ENCODE measurements at places on chromosomes 6 and 20.
A peak's percentile ranks its signal among the peaks of the same experiment; 100 is the strongest.

DNA sequence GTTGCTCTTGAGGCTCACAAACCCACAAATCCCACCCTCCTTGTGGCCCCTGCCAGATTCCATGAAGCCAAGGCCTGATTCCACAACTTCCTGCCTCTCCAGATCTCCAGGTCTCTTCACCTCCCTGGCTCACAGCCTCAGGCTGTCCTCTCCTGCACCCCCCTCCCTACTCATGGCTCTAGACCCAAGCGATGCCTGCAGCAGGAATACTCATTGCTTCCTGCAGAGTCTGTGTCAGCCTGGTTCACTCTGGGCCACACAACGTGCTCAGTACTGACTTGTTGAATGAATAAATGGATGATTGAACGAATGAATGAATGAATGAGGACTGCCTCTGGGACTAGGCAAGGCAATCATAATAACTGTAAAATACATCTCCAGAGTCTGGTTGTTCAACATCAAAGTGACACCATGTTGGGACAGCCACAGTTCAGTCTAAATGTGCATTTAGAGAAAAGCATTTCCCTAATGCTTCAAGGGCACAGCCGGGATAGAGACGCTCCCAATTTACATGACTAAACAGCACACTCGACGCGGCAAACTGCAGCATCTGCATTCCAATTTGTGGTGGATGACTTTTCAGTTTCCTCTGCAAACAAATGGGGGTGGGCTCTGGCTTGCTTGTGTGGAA lies 139.9 kb downstream of the GRM4 start:
- peak; percentile 85 for DNase-seq

DNA sequence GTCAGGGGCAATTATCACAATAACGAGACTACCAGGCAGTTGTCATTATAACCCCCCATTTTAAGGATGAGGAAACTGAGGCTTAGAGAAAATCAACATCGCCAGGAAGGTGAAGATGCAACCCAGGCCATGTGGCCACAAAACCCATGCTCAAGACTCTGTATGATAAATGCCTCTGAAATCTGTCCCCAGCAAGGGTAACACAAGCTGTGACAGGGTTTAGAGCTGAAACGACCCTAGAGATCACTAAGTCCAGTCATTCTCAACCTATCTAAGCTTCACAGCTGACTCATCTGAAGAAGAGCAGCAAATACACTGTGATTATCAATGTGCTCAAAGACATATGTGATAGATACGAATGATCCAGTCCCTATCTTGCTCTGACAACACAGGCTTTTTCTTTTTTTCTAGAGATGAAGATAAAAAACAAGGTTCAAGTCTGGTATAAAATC lies 47.0 kb downstream of the ARHGAP18 start:
- no peak for DNase-seq

DNA sequence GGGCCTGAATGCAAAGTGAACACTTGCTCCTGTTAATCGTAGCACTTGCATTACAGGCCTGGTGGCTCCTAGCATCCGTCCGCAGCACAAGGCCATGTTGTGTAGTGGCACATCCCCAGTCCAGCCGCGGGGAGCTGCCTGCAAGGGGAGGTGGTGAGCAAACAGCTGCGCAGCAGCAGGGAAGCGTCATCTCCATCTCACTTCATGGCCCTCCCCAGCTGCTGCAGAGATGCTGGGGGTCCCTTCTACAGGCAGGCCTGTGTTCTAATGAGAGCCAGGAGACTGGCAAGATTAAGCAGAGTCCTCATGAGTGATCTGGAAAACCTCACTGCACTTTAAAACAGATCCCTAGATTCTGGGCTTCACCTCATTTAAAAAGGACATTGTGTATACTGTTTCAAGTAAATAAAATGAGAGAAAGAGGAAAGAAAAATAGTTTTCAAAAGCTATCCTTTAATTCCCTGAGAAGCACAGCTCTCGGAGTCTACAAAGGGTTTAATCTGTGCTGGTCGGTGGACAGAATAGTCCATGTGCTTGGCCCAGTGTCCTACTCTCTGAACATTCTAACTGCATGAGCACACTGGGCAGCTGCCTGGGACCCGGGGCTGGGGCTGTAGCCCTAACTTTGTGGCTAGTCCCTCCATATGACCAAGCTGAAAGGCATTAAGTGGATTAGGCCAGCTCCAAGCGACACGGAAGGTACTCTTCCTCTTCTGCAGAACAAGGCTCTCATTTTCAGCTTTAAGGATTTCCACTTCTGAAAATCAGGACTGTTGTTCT lies 125.8 kb downstream of the LY86 start:
- DNase-seq: no peak

DNA sequence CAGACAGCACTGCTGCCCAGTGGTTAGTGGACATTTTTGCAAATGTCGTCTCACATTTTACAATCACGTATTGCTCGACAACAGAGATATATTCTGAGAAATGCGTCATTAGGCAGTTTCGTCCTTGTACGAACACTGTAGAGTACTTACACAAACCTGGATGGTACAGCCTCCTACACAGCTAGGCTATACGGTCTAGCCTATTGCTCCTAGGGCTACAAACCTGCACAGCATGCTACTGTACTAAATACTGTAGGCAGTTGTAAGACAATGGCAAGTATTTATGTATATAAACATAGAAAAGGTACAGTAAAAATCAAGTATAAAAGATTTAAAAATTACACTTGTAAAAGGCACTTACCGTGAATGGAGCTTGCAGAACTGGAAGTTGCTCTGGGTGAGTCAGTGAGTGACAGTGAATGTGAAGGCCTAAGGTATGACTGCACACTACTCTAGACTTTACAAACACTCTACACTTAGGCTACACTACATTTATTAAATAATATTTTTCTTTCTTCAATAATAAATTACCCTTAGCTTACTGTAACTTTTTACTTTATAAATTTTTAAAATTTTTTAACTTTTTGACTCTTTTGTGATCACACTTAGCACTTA lies 43.1 kb downstream of the ALDH5A1 start:
- no peak for DNase-seq

DNA sequence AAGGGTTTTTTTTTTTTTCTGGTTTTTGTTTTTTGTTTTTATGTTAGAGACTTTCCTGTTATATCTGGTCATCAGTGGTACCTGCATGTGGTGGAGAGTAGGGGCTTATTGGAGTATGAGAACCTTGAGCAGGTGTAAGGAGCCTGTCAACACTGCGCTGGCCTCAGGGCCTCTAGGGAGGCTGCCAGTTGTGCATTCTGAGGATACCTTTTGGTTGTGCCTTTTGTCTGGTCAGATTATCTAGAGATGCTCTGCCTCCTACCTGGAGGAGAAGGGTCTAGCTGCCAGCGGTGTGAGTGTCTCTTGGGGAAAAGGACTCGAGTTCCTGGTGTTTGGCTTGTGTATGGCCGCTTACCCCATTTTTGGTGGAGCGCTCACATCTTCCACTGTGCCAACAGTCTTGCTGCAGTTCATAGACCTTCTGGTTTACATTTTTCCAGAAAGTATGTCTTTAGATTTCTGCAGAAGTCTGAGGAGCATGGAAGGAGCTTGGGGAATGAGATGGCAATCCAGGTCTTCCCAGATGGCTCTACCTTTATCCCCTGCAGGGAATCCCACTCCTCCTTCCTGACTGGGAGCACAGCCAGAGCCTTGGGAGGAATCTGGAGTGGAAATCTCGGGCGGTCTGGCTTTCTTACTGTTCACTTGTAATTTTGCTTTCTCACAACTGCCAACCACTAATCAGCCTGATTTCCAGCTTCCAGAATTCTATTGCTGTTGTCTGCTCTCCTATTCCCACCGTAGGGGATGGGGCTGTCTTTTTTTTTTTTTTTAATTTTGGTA lies 49.9 kb downstream of the PTPN1 start:
- DNase-seq: no peak

GRCh38 chr6:133648581-133648980 lies 240.3 kb upstream of the TCF21 start:
- no peak for DNase-seq

DNA sequence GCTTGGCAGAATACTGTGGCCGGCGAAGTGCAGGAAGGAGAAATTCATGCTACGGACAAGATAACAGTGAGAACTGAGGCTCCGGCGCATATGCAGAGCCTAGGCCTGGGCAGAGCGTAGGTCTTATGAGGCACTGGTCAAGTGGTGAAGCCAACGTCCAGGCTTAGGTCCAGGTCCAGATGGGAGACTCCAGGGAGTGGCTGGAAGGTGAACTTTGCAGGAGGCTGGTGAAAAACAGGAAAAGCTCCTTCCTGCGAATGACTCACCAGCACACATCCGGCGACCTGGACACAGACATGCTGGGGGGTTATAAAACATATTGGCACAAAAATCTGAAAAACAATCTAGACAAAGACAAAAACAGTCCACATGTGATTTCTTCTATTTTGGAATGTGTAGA lies 15.4 kb downstream of the C6orf141 start:
- no peak for DNase-seq

- no peak for DNase-seq
Measured at GRCh38 chr20:6711951-6712649, 55.4 kb upstream of the BMP2 start.

DNA sequence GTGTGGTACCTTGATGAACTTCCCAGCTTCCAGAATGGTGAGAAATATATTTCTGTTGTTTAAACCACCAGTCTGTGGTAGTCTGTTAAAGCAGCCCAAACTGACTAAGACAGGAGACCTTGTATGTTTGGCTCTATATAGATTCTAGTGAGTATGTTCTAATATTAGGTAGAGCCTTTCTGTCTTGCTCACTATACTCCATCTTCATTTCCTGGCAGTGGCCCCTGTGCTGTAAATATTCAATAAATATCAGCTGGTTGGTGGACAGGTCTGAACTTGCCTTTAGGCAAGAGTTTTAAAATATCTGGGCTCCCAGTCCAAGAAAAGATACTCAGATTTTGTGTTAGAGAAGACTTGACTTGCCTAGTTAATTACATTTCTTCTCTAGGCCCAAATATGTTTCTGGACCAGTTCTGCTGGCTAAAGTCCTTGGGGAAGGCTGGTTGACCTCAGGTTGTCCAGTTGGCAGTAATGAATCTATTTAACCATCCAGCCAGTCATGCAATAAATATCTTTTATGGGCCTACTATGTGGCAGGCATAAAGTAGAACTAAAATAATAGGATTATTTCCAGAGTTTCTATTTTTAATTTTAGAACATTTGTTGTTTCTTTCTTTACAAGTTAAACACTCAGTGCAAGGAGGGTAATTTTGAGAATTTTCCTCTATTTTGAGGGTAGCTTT lies 22.3 kb downstream of the PPP1R14C start:
- no peak for DNase-seq

- no peak for DNase-seq
Measured at GRCh38 chr6:133837801-133838349, 51.0 kb upstream of the TCF21 start.

DNA sequence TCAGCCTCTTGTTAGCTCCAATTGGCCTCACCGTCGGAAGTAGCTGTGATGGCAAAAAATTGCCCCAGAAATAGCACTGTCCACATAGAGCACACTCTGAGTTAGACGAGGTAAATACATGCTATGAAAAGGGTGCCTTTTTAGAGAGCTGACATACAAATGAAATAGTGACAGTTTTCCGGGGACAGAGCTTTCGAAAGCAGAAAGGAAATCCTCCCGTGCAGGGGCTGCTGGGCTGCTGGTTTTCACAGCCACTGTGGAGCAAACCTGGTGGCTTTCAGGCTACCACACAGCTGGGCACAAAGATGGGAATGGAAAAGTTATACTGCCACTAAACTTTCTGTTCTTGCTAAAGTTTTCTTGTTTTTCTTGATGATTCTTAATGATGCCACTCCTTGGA lies 8.3 kb downstream of the SLPI start:
- DNase-seq: no peak

DNA sequence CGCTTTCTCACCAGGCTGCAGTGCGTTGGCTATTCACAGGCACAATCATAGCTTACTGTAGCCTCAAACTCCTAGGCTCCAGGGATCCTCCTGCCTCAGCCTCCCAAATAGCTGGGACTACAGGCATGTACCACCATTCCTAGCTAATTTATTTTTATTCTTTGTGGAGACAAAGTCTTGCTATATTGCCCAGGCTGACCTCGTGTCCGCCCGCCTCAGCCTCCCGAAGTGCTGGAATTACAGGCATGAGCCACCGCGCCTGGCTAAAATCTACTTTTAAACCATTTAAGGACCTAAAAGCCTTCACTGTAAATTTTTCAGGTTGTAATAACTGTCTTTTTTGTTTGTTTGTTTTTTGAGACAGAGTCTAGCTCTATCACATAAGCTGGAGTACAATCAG lies 15.2 kb downstream of the SAMHD1 start:
- DNase-seq: no peak

GRCh38 chr6:75101896-75102295 lies 104.0 kb downstream of the COL12A1 start:
- DNase-seq: no peak

- DNase-seq: no peak
Measured at GRCh38 chr6:32439602-32440214, at the start of gene HLA-DRA. Gene HLA-DRA, plus strand, starts transcription at chr6:32439887. Its CDS starts 64 bp downstream, at chr6:32439951.

DNA sequence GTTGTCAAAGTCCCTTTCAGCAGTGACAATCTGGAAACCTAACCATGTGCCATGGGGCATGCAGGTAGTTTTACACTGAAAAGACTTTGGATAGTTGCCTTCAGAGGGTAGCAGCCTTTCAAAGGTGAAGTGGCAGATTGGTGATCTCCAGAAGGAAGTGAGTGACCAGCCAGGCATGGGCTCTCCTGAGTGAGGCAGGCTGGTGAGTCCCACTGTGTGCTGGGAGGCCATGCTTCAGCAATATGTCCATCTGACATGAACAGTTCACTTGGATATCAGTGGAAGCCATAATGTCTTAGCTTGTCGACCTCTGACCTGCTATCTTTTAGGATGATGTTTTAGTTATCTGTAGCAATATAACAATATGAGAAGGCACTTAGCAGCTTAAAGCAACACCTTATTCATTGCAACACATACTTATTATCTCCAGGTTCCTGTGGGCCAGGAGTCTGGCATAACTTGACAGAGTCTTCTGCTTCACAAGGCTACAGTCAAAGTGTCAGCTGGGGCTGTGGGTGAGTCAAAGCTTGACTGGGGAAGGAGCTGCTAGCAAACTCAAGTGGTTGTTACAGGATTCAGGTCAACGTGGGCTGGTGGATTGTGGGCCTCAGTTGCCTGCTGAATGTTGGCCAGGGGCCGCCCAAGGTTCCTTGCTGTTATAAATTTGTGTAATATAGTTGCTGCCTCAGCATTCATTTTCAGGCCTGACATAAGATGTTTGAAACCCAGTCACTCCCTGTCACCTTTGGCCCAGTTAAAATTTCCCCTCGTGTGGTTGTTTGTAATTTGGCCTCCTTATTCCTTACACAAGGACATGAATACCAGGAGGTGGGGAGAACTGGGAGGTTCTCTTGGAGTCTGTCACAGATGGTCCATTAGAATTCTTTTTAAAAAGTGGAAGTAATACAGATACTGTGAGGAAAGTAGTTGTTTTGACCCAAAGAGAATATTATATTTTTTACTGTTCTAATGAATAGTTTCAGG lies 100.2 kb downstream of the UST start:
- no peak for DNase-seq

All from NT2/D1 (cell line).